Activated T-helper 1 cell treated with Interleukin-2 at 50 U/mL for 16 hours (primary cell): ENCODE measurements at places on chromosomes 7 and 10.

DNA sequence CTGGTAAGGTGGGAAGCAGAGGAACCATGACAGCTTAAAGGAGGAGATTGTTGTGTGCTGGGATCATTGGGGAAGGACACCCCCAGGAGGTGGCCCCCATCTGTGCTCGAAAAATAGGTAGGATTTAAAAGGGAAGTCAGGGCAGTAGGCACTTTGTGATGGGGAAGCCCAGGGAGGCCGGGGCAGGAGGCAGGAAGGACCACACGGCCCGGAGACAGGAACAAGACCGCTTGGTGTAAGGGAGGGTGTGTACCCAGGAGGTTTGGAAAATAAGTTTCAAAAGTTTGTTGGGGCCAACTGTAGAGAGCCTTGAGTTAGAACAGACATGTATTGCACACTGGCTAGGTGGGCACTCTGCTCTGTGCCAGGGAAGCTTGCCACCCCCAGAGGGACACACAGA is 20.7 kb downstream of the ZNF467 start:
- no peak for DNase-seq

- DNase-seq: no peak
Measured at GRCh38 chr10:97024168-97025073, 161.3 kb downstream of the SLIT1 start.

DNA sequence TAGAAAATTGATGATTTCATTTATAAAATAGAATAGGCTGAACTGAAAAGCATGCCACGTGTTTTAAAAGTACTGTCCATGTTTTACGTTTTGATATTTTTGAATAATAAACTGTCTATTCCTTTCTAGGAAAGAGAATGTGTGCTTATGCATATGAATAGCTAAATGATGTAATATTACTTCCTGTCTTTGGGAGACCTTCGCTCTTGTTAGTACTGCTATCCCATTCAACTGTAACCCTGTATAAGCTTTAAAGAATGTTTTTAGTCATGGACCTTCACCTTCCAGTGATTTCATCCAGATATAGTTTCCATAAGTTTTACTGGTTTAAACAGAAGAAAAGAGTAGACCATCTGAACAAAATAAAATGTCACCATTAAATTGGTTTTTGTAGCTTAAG is 274.4 kb upstream of the SEMA3A start:
- DNase-seq: no peak

GRCh38 chr7:37443627-37444026 is 5.0 kb downstream of the ELMO1 start:
- DNase-seq: no peak

- no peak for DNase-seq
Measured at GRCh38 chr10:71443676-71444075, 47.0 kb downstream of the CDH23 start.

DNA sequence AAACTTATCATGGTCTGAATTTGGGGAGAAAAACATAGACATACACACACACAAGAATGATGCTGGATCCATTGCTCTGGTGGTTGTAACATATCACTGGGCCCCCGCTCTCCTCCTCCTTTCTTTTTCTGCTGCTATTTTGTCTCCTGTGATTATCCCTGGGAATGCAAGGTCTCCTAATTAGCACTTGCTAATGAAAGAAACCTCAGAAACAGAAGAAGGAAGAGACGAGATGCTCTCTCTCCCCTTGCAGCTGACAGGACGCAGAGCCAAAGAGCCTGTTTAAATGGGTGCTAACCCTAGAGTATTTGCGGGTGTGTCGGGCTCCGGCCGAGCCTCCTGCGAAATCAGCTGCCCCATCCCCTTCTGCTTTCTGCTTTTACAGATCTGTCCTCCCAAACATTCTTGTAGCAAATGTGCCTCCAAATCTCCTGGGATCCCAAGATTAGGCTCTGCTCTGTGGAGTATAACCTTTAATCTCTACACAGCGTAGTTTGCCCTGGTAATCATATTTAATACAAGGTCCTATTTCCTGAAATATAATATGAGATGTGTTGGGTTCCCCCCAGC is 81.5 kb downstream of the FRMPD2 start:
- DNase-seq: no peak

DNA sequence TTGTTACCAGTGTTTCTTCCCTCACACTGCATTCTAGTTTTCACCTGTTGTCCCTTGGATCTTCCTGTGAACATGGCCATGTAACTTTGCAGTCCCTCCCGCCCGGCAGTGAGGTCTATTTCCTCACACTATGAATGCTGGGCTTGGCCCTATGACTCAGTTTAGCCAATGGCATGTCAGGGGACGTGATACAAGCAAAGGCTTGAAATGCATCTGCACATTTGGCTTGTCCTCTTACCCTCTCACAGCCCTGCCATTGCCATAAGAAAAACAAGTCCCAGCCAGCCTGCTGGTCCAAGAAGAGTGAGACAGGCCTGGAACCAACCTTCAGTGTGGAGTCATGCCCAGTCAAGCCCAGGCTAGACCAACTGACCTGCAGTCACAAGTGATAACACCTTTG is 17.1 kb upstream of the EZH2 start:
- no peak for DNase-seq

GRCh38 chr7:144854839-144855424 is 19.1 kb upstream of the TPK1 start:
- no peak for DNase-seq

- no peak for DNase-seq
Measured at GRCh38 chr7:92856436-92856835, 20.1 kb upstream of the CDK6 start.

- no peak for DNase-seq
Measured at GRCh38 chr10:50310560-50311174, 59.4 kb upstream of the ASAH2 start.

- DNase-seq: no peak
Measured at GRCh38 chr10:80288849-80289248, 609 bp downstream of the MAT1A start.

DNA sequence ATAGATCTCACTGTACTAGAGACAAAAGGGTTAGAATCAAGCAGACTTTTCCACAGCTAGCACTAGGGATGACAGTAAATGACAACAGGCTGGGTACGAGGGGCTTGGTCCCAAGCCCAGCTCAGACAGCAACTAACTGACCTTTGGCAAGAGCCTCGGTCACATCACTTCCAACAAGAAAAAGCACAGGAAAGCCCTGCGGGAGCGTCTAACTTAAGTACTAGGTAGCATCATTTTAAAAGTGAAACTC is 22.8 kb downstream of the CALML3 start:
- no peak for DNase-seq

DNA sequence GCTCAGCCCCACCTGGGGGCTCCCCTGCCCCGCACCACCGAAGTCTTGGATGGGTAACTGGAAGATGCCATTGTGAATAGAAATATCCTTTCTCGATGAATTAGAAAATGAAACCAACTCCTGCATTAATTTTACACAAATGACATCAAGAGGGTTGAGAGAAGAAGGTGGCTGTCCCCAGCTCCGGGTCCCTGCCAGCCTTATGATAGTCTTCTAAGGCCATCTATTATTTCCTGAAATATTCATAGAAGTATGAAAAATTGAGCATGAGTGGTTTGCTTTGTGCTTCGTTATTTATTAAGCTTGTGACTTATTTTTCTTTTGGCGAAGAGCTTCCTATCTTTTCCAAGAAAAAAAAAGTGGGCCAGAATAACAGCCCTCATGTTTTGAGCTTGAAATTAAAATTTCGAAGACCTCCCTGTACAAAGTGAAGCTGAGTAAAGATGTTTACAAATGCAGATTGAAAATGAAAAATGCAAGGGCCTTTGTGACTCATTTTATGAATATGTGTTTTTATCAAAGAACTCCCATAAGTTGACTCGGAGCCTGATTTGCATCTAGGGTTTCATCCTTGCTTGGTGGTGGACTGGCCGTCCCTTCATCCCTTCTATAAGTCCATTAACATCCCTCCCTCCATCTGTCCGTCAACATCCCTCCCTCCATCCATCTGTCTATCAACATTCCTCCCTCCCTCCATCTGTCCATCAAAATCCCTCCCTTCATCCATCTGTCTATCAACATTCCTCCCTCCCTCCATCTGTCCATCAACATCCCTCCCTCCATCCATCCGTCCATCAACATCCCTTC is 20.5 kb upstream of the CFAP46 start:
- no peak for DNase-seq

DNA sequence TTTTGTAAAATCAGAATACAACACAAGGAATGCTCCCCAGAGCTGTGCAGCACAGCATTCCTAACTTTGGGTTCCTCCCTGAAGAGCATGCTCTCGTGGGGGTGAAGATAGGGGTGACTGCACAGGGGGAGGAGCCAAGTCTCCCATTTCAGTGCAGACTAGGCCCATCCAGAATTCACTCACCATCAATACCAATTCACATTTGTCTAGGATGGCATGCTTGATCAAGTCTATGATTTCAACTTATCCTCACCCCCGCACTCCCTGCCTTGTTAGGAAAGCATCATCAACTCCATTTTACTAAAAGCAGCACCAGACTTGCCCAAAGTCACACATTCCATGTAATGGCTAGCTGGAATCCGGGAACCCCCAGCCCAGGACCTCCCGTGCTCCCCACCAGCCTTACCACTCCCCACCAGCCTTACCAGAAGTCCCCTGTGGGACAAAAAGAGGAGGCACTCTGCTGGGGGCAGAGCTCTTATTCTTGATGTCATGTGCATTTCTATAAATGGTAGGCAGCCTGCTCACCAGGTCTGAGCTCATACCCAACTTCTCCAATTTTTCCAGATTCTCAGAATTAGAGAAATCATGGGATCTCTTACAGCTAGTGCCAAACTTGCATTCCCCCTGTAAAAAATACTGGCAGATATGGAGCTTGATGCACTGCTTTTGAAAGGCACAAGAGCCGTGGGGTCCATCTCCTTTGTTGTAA is 6.2 kb downstream of the PARP12 start:
- no peak for DNase-seq

DNA sequence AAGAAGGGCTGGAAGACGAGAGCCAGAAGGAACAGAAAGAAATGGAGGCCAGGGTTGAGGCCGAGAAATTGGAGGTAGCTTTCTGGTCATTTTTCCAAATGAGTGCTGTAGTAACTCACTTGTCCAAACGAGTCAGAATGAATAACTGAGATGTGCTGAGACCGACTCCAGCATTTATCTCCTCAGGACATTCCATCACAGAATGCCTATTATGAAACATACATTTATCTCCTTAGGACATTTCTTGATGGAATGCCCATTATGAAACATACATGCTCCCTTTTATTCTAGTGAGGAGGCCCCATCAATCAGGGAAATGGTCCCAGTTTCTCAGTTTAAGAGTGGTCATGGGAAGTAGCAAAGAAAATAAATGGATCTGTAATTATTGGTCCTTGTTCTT is 16.5 kb downstream of the AVL9 start:
- DNase-seq: no peak

DNA sequence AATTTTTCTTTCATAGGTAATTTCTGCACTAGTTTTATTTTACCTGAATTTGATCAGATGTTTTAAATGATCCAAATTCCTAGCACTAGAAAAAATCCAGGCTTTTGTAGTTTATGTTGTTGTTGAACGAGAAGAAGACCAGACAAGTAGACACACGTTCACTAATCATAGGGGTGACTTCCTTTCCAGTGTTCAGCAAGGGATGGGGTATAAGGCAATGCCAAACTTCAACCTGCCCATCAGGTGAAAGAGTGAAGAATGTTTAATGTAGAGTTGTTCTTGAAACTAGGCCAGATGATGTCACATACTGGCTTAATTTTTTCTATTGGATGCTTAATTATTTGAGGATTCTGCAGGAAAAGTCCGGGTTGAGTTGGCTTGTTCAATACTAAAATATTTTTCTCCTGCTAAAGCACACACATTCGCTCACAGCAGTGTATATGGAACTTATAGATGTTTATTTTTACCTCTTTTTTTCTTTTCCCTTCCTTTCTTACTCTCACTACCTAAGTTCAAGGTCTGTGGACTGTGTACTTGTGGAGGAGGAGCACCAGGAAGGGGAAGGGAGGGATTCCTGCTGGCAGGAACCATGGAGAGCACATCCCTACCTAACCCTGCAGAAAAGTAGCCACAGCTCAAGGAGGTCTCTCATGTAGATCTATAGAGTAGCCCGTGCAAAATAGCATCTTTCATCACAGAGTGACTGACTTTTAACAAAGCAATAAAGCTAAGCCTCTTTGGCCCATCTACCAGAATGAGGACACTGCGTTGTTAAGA is 23.1 kb upstream of the AKR1E2 start:
- DNase-seq: no peak

DNA sequence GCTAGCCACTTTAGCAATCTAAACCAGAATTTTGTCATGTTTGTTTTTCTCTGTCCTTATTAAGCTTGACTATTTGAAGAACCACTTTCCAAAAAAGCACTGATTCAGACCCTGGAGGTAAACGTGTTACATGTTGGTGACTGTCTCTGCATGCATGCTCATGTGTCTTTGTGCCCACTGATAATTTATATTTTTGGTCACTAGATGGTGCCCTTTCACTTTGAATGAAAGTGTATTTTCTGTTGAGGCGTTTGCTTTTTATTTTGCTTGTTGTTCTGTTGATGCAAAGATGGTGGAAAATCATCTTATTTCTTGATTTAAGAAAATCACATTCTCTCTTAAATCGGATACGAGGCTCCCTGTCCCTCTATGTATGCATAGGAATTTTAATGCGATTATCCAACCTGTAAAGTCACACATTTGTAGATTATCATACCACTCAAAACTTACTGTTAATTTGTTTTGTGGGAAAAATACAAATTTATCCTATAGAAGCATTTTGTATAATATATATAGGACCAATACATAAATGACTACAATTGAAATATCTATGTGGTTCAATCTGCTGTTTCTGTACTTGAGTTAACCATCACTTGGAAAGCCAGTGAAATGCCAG is 269.3 kb downstream of the BICC1 start:
- DNase-seq: no peak

GRCh38 chr10:6269953-6270867 is 67.5 kb downstream of the PFKFB3 start:
- peak; percentile 51 for DNase-seq

DNA sequence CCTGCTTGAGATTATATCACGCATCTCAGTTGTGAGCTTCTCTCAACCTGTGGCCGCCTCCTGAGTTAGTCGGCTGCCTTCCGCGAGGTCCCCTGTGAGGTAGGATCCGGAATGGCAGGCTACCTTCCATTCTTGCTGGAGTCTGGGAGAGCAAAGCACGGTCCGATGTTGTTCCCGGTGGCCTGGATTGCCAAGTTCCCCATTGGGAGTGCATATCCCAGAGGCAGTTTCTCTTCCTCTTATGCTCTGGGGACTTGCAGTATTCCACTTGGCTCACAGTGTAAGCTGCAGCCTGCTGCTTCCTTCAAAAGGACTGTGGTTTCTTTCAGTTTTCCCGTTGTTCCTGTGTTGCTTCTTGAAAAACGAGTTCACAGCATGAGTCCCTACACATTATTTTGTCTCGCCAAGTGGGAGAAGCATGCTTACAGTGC is 225.4 kb upstream of the ZWINT start:
- DNase-seq: no peak

- no peak for DNase-seq
Measured at GRCh38 chr10:17386616-17387075, 67.7 kb downstream of the ST8SIA6 start.
